ENCODE measurements at places on chromosomes 12 and 14.

- no peak for DNase-seq
Observed at GRCh38 chr12:121678716-121679300, 9.4 kb upstream of the MORN3 start.

- DNase-seq: no peak
Observed at GRCh38 chr12:102950950-102951619, 6.4 kb upstream of the ASCL1 start.

GRCh38 chr14:31792726-31793125 is 231.5 kb downstream of the NUBPL start:
- no peak for DNase-seq

DNA sequence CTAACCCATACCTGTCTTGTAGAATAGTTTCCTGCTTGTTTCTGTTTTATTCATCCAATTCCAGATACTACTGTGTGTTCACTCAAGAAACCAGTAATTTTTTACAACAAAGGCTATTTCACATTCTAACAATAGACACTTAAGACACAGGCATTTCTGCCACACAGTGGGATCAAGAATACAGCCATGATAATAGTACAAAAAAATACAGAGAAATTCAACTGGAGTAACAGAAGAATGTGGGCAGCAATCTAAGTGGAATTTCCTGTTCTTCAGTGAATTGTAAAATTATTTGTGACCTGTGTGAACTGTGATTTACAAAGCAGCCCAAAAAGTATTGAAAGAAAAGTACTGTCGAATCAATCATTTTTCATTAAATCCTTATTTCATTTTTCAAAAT is 282.9 kb downstream of the CCER1 start:
- DNase-seq: no peak

DNA sequence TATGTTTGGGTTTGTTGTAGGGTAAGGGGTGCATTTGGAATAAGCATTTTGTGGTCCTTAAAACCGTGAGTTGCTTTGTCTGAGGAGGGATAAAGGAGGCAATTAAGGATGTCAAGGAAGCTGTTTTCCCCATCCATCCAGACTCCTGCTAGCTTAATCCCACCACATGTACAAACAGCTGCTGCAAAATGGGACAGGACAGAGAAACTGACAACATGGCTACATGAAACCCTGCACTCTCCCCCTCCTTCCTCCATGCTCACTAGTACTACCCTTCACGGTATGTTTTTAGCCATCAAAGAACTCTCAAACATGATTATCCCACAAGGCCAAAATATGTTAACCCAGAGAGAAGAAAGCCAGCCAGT is 20.6 kb downstream of the ST8SIA1 start:
- no peak for DNase-seq

DNA sequence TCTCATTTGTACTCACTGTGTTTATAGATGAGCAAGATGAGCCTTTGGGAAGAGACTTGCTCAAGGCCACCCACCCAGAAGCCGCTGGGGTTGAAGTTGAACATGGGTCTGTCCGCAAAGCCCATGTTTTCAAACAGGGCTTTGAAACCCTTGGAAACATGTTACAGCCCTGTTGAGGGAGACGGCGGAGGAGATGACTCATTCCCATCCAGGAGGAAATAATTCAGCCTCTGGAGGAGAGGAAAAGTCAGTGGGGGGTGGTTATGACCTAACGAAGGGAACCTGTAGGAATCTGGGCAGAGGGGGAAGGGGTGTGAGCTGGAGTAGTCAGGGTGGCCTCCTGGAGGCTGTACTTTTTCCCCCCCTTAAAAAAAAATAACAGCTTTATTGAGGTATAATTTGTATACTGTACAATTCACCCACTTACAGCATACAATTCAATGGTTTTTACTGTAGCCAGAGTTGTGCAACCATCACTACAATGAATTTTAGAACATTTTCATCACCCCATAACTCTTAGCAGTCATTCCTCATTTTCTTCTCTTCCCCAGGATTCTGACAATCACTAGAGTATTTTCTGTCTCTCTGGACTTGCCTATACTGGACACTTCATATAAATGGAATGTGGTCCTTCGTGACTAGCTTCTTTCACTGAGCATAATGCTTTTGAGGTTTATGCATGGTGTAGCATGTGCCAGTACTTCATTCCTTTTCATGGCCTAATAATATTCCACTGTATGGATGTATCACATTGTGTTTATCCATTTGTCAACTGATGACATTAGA is 1.9 kb upstream of the RIN3 start:
- DNase-seq: no peak

DNA sequence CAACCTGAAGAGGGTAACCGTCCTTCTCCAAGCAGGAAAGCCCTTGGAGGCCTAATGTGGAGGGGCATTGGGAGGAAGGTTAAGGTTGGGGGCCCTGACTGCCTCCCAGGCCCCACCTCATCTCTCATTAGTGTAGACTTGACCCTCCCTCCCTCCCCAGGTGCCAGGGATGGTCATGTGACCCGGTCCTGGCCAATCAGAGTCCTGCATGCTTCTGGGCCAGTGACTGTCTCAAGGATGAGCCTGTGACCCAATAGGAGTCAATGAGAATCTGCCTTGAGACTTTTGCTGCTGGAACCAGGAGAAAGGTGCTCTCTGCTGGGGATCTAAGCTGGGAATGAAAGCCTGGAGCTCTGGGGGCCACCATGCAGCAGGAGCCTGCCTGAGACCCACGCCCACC is 70.8 kb downstream of the NCOR2 start:
- DNase-seq: no peak

- DNase-seq: no peak
Observed at GRCh38 chr12:52953181-52953841, 4.4 kb downstream of the KRT18 start.
